GM03348 (cell line): ENCODE measurements at places on chromosomes 2 and 18.

- no peak for DNase-seq
These were observed 13.3 kb downstream of the CTDP1 start for GRCh38 chr18:79692886-79693285.

DNA sequence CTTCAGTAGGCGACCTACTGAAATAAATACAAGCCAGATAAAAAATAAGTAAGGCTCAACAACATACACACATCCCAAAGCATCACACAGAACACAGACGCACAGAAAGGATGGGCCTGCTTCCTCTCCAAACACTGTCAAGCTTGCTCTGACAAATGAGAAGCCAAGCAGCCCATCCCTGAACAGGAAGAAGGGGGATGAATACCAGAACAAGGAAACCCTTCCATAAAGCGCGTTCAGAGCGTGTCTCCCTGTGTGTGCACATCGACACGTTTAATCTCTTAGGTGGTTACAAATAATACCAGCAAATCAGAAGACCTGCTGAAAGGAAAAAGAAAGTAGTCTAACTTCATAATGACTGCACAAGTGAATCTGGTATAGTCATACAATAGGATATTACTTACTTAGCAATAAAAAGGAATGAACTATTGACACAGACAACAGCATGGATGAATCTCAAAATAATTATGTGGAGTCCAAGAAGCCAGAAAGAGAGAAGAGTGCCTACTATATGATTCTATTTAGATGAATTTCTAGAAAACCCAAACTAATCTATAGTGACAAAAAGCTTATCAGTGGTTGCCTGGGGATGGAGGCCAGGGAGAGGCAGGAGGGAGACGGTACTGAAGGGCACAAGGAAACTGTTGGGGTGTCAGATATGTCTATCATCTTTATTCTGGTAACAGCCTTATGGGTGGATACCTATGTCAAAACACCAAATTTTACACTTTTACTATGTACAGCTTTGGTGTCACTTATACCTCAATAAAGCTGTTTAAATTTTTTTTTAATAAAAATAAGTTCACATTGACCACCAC lies 26.8 kb downstream of the MBOAT2 start:
- DNase-seq = no peak

DNA sequence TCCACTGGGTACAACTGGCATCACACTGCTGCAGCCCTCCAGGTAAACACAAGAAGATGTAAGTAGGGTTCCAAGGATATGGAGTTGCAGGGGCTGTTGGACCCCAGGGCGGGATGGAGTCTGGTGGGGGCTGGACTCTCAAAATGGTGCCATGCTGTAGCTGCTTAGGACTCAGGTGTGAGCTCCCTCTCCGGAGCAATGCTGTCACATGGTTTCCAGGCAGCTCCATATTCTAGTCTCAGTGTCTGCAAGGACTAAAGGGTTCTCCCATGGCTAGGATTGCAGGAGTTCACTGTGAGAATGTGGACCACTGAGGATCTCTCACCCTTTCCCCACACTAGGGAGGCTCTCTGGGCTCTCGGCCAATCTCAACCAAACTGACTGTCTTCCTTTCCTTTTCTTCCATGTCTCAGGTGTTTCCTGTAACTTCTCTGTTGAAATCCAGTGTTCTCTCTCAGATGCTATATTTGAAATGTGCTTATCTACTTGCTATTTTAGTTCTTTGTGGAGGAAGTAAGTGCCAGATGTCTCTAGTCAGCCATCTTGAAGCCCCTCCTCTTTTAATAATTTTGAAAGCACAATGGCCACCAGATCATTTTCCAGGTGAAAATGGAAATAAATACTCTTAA lies 57.6 kb downstream of the CCNT2 start:
- no peak for DNase-seq

- DNase-seq = no peak
These were observed 231.1 kb downstream of the GBX2 start for GRCh38 chr2:235937087-235937486.
